ENCODE measurements at places on chromosomes 5 and 9.

GRCh38 chr5:5494489-5495402, 72.3 kb downstream of the ICE1 start:
- DNase-seq, result no peak

- no peak for DNase-seq
Measured at GRCh38 chr9:22031655-22032411, 22.7 kb upstream of the CDKN2B start.

DNA sequence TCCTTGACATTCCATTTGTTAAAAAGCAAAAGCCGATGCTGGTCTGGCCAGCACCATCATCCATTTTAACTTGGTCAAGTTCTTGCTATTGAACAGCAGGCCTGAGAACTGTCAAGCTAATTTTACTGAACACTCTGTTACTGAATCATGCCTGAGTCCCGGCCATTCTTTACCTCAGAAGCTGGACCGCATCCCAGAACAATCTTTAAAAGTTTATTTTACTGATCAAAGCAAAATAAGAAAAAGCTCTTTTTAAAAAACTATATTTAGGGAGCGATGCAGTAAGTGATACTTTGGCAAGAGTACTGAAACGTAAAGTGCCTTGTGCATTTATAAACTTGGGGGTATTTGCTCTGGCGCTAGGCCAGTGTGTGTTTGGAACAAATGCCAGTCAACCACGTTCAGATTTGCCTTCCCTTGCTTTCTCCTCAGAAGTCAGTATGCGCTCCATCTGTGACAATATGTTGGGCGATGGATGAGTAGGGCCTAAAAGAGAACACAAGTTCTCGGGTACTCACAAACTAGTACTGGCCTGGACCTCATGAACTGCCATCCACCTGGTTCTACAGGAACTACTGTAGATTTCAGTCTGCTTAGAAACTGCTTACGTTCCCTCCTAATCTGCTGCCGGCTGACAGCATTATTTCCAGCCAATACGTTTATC, 161.9 kb downstream of the MAPKAP1 start:
- DNase-seq, result no peak

DNA sequence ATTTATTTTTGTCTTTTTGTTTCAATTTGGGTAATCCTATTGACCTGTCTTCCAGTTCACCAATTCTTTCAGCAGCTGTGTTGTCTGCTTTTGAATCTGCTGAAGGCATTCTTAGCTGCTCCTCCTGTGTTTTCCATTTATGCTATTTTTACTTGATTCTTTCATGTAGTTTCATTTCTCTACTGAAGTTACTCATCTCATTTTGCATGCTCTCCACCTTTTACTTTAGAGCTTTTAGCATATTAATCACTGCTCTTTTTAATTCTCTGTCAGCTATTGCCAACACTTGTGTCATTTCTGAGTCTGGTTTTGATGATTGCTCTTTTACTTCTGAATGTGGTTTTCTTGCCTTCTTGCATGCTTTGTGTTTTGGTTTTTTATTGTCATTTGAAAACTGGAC, 496.0 kb upstream of the CLINT1 start:
- no peak for DNase-seq

DNA sequence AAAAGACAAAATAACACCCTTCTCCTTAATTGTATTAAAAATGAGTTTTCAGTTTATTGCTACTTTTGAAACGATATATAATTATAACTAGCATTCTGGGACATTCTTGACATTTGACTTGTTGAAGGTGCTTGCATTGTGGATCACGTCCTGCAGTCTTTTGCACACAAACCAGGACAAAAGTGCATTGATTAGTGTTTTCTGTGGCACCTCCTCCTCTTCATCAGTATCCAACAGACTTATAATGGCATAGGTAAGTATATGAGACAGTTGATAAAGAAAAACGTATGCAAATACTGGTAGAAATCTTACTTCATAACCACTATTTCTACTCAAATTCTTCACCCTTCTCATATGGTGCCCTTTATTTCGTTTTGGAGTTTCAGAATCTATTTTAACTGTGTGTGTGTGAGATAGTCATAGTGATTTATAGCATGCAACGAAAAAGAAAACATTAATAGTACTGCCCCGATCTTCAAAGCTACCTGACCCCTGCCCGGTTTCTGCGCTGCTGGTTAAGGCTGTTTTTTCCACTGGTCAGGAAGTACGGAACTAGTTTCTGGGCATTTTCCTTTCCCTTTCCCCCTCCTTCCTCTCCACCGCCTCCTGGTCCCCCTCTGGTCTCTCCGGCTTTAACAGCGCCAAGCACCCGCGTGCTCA, 639 bp upstream of the RASA1 start:
- DNase-seq, result no peak

DNA sequence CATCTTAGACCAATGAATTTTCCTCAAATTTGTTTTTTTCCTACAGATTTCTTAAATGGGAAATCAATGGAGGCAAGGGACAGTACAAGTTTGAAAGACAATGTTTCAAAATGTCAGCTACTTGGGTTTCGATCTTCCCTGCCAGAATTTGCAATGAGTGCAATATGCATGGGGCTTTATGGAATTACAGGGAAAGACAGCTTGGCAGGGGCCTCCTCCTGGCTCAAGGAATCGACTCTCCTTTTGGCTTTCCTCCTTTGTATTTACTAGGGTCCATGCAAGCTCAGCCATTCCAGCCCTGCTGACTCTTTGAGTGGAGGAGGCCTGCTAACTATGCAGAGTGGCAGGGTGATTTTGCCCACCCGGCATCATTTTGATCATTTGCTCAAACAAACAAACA, 63.2 kb downstream of the MED27 start:
- no peak for DNase-seq

DNA sequence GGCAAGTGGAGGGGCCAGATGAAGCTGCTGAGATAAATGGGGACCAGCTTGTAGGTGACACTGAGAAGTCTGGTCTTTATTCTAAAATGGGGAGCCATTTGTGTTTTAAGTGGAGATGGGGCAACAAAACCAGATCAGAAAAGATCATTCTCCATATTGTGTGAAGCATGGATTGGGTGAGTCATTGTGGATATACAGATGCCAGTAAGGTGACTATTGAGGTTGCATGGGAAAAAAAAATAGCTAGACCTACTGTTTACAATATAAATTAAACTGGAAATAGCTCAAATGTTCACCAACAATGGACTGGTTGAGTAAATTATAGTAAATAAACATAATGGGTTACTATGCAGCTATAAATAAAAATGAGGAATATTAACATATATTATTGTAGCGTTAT, 5.4 kb upstream of the MAP1B start:
- DNase-seq, result no peak

- no peak for DNase-seq
Measured at GRCh38 chr5:143649937-143650621, 161.9 kb upstream of the HMHB1 start.

DNA sequence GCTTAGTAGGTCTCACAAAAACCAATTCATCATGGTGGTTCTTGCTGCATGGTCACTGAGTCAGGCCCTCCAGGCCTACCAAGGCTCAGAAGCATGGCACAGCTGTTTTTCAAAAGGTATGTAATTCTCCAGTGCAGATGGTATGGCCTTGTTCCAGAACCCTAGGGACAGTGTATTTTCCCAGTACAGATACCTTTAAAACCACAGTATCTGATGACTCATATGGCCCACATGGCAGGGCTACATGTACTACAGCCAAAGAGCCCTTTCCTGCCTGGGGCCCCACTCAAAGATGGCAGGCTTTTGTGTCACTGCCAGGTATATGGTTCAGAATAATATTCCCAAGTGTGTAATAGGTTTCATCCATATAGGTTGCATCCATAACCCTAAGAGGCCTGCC, 16.5 kb downstream of the CSF2 start:
- DNase-seq, result peak; percentile 11

DNA sequence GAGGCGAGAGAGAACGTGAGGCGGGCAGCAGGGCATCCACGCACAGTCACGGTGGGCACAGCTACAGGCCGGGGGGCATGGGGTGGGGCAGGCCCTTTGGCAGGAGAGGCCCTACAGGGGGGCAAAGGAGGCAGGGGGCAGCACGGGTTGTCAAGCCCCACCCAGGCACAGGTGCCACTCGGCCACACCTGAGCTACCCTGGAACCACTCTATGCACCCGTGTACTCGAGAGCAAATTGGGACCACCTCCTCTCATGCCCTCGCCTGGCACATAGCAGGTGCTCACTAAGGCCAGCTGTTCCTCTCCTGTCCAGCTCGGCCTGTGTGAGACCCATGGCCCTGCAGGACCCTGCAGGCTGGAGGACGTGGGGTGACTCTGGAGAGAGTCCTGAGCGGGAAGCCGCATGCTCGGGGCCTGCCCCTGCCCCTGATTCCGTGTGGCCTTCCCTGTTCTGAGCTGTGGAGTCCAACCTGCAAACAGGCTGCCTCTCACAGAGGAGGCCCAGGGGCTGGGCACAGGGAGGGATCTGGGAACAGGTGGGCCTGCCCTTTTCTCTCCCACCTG, 31.4 kb upstream of the SARDH start:
- DNase-seq, result no peak

GRCh38 chr5:8842971-8843551, 702.8 kb downstream of the SEMA5A start:
- no peak for DNase-seq

GRCh38 chr9:132006677-132007370, 72.8 kb downstream of the MED27 start:
- DNase-seq, result peak; percentile 81

DNA sequence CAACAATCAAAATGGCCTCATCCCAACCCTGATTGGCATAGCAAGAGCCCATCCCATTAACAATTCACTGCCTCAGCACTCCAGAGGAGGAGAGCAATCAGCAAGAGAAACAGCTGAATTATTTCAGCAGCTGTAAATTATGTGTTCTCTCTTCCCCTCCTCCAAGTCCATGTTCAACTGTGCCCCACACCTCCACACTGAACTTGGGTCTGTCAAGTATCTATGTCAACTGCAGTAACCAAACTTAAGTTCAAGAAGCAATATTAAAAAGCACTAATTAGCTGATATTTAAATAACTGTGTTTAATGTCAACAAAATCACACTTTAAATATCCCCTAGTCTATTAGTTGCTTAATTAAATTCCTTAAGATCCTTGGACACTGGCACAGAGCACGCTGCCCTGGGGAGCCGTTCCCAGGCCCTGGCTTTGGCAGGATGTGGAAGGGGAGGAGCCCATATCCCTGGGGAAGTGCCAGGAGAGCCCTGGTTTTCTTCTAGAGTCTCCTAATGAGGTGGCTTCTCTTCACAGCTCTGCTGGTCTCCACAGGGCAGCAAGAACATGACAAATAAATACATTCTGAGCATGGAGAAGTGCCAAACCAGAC, 50.6 kb downstream of the SIL1 start:
- DNase-seq, result no peak

DNA sequence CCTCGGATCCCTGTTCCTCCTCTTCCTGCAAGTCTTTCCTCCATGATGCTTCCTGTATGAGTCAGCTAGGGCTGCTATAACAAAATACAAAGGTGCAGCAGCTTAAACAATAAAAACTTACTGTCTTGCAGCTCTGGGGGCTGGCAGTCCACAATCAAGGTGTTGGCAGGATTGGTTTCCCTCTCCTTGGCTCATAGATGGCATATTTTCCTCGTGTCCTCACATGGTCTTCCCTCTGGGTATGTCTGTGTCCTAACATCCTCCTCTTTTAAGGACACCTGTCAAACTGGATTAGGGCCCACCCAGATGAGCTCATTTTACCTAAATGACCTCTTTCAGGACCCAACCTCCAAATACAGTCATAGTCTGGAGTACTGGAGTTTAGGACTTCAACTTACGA, 117.5 kb downstream of the MED10 start:
- no peak for DNase-seq

DNA sequence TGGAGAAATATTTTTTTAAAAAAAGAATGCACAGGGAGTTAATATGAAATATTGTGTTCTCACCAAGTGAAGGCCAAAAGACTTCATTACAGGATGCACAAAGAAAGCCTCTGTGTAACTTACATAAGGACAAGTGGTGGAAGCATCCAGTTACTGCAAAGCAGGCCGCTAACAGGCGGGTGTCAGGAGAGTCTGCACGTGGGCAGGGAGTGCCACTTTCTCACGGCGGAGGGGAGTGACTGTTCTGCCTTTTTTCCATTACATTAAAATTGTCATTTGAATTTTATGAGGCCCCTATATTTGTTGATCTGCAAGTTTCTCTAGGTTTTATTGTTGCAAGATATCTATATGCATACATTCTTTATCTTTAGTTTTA, 28.1 kb upstream of the SPATA31E1 start:
- DNase-seq, result peak; percentile 51

DNA sequence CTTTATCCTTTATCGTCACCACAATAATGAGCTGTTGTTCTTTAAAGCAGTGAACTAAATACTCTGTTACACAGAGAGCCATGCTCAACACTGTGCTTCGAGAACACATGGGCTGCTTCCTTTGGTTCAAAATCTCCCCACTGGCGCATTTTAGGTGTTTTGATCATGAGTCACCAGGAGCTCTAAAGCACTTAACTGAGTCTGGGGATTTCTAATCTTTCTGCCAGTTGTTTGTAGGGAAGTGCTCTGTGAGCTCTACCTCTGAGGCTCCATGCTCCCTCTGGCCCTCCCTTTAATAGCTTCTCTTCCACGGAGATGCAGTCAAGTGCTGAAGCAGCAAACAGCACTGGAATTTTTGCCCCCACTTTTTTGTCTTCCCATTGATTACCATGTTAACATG, 17.0 kb downstream of the ERAP2 start:
- no peak for DNase-seq

DNA sequence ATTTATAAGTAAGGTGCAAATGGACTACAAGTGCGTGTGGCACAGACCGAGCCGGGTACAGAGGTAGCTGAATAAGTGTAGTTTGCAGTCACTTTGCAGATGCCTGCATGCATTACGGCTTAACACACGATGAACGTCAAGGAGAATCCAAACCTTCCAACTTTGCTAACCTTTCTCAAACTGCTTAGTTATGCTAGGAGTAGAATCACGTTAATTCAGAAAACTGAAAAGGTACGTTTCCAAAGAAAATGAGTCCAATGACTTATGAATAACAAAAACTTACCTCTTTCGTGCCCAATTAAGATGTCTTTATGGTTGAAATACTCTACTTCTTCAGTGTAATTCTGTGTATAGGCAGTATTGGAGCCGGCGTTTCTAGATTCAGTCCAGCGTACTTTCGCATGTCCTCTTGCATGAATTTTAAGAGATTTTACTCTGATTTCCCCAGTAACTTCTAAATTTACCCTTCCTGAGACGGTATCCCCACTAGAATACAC, 539 bp downstream of the ARRDC3 start:
- DNase-seq, result no peak

- no peak for DNase-seq
Measured at GRCh38 chr5:169248996-169249395, 51.9 kb downstream of the SLIT3 start.

DNA sequence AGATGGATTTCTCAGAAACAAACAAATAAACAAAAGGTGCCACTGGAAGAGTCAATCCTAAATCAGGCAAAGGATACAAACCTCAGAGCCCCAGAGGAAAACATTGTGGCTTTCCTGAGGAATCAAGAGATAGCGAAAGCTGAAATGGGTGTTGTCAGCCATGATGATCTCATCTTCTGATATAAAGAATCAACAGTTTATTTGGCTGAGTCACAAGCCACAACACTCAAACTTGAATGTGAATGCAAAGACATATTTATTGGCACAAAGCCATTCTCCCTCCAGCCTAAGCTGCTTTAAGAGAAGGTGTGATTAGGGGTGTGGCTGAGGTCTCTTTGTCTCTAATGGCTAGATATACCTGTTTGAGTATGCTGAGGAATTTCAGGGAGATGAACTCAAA, 73.3 kb upstream of the NREP start:
- no peak for DNase-seq

- no peak for DNase-seq
Measured at GRCh38 chr9:6845880-6846279, 88.1 kb downstream of the KDM4C start.

Measured in NCI-H2171 (cell line).